Activated B cell treated with CpG ODN at 0.5 μM for 24 hours (primary cell): ENCODE measurements at places on chromosomes 5 and 9.
A peak's percentile ranks its signal among the peaks of the same experiment; 100 is the strongest.

- no peaks in the 10 kb centered on the region for H3K4me1 ChIP-seq
- DNase-seq: no peak
- H3K36me3 ChIP-seq: peaks cover 48% of the 10 kb centered on the region
- no peaks in the 10 kb centered on the region for H3K27me3 ChIP-seq
Observed at GRCh38 chr5:79284846-79285245, 48.9 kb downstream of the JMY start.

GRCh38 chr9:93617273-93617672 lies 40.9 kb downstream of the PHF2 start:
- peaks cover 5% of the 10 kb centered on the region for H3K36me3 ChIP-seq
- no peak overlapping the region for H3K4me3 ChIP-seq
- no peak overlapping the region for H3K27ac ChIP-seq
- no peak for DNase-seq
- H3K27me3 ChIP-seq: no peaks in the 10 kb centered on the region

DNA sequence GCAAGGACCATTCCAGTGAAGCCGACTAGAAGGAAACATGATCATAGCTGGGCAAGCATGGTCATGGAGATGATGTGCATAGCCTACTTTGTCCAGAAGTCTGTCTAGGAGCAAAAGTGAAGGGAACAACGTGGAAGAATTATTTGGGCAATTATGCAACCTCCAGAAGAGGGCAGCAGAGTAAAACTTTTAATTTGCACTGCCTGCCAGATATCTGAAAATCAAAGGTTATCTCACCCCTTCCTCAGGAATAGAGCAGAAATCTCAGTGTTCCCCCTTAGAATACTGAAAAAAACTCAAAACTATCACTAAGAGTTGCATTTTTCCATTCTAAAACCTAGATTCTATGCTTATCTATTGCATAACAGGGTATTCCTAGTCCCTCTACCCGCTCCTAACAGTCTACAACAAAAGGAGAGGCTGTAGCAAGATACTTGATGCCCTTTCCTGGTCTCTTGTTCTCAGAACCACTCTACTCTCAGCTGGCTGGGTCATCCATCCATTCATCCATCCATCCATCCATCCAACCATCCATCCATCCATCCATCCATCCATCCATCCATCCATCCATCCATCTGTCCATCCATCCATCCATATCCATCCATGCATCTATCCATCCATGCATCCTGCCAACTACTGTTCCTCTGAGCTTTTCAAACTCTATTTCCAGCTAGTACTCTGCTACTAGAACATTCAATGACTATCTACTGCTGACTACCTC lies 8.4 kb upstream of the SETD9 start:
- no peak for DNase-seq
- no peak overlapping the region for H3K27ac ChIP-seq

- H3K36me3 ChIP-seq: no peaks in the 10 kb centered on the region
- no peak overlapping the region for H3K4me3 ChIP-seq
- no peaks in the 10 kb centered on the region for H3K27me3 ChIP-seq
- H3K4me1 ChIP-seq: no peaks in the 10 kb centered on the region
Observed at GRCh38 chr5:5037674-5038073, 102.5 kb upstream of the ADAMTS16 start.

DNA sequence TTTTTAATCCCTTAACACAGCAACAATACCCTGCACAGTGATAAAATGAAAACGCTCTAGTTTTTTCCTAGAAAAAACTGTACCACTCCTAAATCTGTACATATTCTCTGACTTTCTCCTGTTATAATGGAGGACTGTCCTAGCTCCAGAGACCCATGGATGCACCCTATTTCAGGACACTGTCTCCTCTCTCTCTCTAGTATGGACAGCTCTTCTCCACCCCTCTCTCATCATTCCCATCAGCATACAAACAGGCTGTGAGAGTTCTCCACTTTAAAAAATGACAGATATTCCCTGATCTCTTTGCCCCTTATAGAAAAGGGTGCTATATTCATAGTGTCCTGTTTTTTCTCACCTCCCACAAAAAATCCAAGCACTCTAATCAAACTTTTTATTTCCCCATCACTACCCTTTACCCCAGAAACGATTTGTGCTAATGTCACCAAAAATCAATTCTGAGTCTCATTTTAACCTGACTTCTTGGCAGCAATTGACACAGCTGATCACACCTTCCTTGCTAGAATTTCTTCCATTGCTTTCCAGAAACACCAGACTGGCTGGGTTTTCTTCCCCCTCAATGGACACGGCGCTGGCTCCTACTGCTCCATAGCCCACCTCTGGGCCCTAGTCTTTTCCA lies 20.7 kb downstream of the ZNF608 start:
- H3K4me1 ChIP-seq: peaks cover 54% of the 10 kb centered on the region
- H3K36me3 ChIP-seq: no peaks in the 10 kb centered on the region
- no peaks in the 10 kb centered on the region for H3K27me3 ChIP-seq
- no peak overlapping the region for H3K27ac ChIP-seq
- DNase-seq: no peak
- H3K4me3 ChIP-seq: no peak overlapping the region

- no peaks in the 10 kb centered on the region for H3K4me1 ChIP-seq
- no peak for DNase-seq
- H3K27ac ChIP-seq: no peak overlapping the region
- no peak overlapping the region for H3K4me3 ChIP-seq
- peaks cover 24% of the 10 kb centered on the region for H3K27me3 ChIP-seq
- H3K36me3 ChIP-seq: no peaks in the 10 kb centered on the region
Observed at GRCh38 chr9:98482226-98482625, 226.5 kb downstream of the GABBR2 start.

GRCh38 chr5:79416499-79416898 lies 97.4 kb downstream of the HOMER1 start:
- DNase-seq: peak; percentile 15
- no peaks in the 10 kb centered on the region for H3K27me3 ChIP-seq

- DNase-seq: no peak
- no peak overlapping the region for H3K4me3 ChIP-seq
- H3K27me3 ChIP-seq: no peaks in the 10 kb centered on the region
Observed at GRCh38 chr9:131577005-131578000, 32.0 kb downstream of the PRRT1B start.
